H9 (cell line): ENCODE measurements at places on chromosomes 2 and 18.

GRCh38 chr2:106546391-106546990 lies 59.3 kb downstream of the CD8B2 start:
- H3K27me3 ChIP-seq = no peaks in the 10 kb centered on the region
- DNase-seq = no peak
- H3K27ac ChIP-seq = no peak overlapping the region
- no peak overlapping the region for H3K4me3 ChIP-seq
- H3K36me3 ChIP-seq = no peaks in the 10 kb centered on the region
- no peaks in the 10 kb centered on the region for H3K4me1 ChIP-seq

DNA sequence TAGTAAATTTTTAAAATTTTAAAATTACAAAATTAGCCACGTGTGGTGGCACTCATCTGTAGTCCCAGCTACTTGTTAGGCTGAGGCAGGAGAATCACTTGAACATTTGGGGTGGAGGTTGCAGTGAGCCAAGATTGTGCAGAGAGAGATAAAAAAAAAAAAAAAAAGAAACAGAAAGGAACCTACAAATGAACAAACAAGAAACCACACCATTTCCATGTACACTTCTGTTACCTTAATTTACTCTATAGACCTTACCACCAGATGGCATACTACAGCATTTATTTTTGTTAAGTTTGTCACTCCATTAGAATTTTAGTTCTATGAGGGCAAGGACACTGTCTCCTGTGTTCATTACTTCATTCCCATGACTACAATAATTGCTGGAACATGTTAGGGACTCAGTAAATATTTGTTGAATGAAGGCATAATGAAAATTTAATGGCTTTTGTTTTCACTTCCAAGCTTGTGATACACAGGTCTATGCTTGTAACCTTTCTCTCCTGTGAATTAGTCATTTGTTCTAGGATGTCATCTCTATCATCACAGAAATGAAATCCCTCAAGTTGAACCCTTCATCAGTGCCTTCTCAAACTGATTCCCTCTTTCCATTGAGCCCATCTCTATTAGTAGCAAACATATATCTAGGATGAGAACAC lies 76.0 kb downstream of the ARHGAP15 start:
- no peak overlapping the region for H3K27ac ChIP-seq
- no peaks in the 10 kb centered on the region for H3K4me1 ChIP-seq
- no peak for DNase-seq
- H3K27me3 ChIP-seq = no peaks in the 10 kb centered on the region

DNA sequence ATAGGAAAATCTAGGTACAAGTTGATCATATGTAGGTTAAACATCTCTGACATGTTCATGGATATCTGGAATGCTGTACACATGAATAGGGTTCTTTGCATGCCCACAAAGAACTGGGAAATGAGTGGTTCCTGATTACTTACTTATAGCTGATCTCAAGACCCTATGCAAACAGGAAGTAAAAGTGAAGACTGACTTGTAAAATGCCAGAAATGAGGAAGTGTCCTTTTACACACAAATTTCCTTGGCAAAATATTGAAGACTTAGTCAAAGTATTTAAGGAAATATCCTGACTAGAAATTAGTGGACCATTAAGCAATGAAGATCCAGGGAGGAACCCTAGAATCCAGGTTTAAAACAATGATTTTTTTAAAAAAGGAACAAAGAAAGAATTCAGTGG lies 203.7 kb upstream of the DLGAP1 start:
- no peak overlapping the region for H3K27ac ChIP-seq
- H3K27me3 ChIP-seq = no peaks in the 10 kb centered on the region
- H3K36me3 ChIP-seq = peaks cover 3% of the 10 kb centered on the region

- H3K27me3 ChIP-seq = no peaks in the 10 kb centered on the region
- H3K4me1 ChIP-seq = no peaks in the 10 kb centered on the region
- H3K4me3 ChIP-seq = no peak overlapping the region
- no peak for DNase-seq
Measured at GRCh38 chr2:145547620-145548019, 1027.7 kb upstream of the ZEB2 start.

- no peaks in the 10 kb centered on the region for H3K36me3 ChIP-seq
- H3K27ac ChIP-seq = no peak overlapping the region
Measured at GRCh38 chr2:160407393-160408172, 86.0 kb downstream of the RBMS1 start.

- no peaks in the 10 kb centered on the region for H3K27me3 ChIP-seq
- H3K4me1 ChIP-seq = no peaks in the 10 kb centered on the region
- no peak overlapping the region for H3K27ac ChIP-seq
- peaks cover 4% of the 10 kb centered on the region for H3K36me3 ChIP-seq
Measured at GRCh38 chr2:36915627-36916026, 50.7 kb downstream of the STRN start.

DNA sequence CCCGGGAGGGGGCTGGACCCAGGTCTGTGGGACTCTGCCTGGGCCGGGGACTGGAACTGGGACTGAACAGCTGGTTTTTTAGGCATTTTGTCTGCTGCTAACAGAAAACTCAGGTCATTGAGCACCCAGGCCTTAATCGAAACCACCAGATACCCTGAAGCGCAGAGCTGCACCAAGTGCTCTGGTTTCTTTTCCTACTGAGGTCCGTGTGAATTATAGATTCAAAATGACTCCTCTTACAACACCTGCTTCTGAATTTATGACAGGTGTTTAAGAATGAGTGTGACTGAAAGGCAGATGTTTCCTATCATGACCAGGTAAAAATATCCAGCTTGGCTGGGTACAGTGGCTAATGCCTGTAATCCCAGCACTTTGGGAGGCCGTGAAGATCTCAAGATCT lies 47.8 kb downstream of the TRAPPC12 start:
- H3K27ac ChIP-seq = no peak overlapping the region
- peaks cover 48% of the 10 kb centered on the region for H3K36me3 ChIP-seq
- H3K27me3 ChIP-seq = no peaks in the 10 kb centered on the region
- no peaks in the 10 kb centered on the region for H3K4me1 ChIP-seq
- DNase-seq = no peak
- no peak overlapping the region for H3K4me3 ChIP-seq
